ENCODE measurements at places on chromosomes 1 and 21.

DNA sequence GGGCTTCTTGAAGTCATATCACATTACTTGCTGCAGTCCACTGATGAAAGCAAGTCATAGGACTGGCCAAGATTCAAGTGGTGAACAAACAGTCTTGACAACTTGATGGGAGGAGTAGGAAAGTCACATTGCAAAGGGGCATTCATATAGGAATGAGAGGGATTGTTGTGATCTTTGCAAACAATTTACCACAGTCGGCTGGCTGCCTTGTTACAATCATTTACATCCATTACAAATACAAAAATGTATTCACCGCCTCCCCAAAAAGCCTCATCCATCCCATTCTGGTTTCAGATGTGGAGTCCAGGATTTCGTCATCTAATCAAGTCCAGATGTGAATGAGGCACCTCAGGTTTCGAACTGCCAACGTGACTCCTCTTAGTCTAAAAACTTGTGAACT is 26.8 kb downstream of the GORAB start:
- DNase-seq = no peak

GRCh38 chr1:162381383-162381782 is at the start of gene C1orf226:
TSS of gene C1orf226 (plus strand) at chr1:162381728. CDS start at chr1:162381902, 174 bp downstream.
- no peak for DNase-seq

DNA sequence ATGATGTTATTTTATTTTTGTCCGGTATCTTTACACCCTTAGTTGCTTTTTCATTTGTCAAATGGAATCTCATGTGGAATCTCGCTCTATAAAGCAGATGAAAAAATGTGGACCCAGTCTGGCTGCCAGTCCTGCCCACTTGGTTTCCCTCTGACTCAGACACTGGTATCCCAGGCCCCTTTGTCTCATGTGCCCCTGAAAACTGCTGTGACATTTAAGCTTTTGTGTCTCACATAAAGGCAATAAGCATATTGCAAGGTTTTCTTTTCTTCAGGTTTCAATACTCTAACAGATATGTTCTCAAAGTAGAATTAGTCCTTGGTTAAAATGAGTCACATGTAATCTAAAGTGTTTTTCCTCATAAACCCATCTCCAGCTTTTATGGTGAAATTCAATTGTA is 183.3 kb downstream of the ST6GALNAC3 start:
- no peak for DNase-seq

GRCh38 chr1:241605146-241605805 is 34.9 kb downstream of the CHML start:
- DNase-seq = no peak

DNA sequence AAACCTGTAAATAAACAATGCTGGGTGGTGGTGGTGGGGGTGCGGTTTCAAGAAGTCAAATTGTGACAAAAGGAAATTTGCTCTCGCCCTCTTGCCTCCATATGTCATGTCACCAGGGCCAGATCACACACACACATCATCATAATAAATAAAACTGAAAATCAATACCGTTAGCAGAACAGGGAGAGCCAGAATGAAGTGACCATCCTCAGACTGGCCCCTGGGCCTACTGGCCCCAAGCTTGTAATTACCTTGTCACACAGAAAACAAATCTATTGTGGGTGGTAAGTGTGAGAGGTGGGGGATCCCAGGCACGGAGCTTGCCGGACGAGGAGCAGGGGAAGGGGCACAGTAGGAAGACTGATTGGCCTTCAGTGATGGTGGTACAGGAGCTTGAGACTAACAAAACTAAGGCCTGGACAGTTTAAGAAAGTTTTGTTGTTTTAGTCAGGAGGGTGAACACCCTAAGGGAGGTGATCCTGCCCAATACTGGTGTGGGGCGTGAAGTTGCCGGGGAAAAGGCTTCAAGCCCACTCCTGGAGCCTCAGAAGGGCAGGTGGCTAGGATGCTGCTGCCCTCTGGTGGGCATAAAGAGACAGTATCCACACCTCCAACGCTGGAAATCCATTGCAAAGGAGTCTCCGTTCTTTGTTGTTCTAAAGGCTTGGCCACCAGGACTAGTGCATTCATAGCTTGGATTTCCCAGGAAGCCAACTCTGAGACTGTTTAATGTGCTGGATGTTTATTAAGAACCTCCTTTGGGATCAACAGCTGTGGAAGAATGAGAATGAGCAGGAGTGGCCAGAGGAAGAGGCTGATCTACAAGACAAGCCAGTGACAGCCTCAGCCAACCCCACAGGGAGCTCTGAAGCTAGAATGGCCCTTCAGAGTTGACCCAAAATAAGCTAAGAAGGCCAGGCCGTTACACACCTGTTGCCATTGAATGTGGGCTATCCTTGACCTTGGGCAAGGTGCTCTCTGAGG is 8.1 kb upstream of the C1orf216 start:
- DNase-seq = peak; percentile 43

- DNase-seq = no peak
These were observed 180.0 kb upstream of the KCND3 start for GRCh38 chr1:112169517-112169916.

GRCh38 chr1:100009458-100009857 is 39.7 kb downstream of the SLC35A3 start:
- DNase-seq = no peak

GRCh38 chr1:58818075-58818474 is 34.2 kb upstream of the JUN start:
- DNase-seq = no peak

- DNase-seq = peak; percentile 90
These were observed at the start of gene SAMD11 for GRCh38 chr1:923131-923990. TSS of gene SAMD11 (plus strand) at chr1:923923. CDS start at chr1:924432, 509 bp downstream.

- DNase-seq = no peak
These were observed 73.3 kb upstream of the SLC44A3 start for GRCh38 chr1:94746635-94747525.

DNA sequence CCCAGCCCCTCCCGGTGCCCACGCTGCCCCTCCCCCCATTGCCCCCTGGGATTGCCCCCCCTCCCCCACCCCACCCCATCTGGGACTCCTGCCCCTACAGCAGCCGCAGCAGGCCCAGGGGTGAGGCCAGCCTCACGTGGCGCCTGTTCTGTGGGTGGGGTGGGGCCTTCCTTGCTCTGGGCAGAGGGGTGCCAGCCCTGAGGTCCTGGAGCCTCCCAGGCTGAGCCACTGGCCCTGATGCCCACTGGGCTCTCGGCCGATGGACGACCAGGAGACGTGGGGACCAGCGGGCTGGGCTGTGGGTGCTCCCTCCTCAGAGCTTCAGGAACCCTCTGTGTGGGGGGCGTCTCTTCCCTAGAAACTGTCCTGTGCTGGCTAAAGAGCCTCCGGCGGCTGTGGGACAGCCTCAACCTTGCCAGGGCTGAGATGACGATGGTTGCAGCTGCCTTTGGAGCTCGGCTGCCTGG is 5.8 kb upstream of the C1orf159 start:
- no peak for DNase-seq

DNA sequence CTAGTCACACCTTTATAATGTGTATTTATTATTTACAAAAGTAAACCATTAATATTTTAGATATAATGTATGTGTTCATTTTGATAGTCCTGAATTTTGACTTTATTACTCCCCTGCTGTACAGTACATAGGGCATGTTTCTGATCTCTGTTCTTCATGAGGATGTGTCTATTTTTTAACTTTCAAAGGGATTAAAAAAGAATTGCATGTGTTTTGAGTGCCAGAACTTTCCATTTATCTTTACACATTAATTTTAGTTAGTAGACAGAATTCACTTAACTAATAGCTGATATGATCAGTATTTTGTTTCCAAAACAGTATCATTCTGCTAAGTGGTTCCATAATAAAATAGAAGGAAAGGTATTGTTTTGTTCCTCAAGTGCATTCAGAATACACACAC is 3.1 kb downstream of the PBX1 start:
- DNase-seq = no peak

GRCh38 chr1:193348091-193348768 is 161.8 kb upstream of the B3GALT2 start:
- DNase-seq = no peak

GRCh38 chr1:9843576-9843945 is 19.8 kb upstream of the CLSTN1 start:
- DNase-seq = no peak

DNA sequence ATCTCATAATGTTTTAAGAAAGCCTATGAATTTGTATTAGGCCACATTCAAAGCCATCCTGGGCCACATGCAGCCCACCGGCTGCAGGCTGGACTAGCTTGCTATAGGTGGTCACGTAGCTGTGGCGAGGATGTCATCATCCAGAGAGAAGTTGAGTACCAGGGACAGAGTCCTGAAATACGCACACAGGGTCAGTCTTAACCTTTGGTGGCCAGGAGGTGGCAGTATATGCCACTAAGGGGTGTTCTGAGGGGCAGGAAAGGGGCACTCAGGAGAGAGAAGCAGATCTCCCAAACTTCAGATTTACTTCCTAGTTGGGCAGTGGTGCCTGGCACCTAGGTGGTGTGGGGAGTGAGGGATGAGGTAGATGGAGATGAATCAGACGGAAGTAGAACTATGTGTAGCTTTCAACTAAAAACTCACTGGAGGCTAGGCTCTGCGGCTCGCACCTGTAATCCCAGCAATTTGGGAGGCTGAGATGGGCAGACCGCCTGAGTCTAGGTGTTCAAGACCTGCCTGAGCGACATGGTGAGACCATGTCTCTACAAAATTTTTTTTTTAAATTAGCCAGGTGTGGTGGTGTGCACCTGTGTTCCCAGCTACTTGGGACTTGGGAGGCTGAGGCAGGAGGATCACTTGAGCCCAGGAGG is 16.3 kb upstream of the CDK18 start:
- DNase-seq = peak; percentile 61

DNA sequence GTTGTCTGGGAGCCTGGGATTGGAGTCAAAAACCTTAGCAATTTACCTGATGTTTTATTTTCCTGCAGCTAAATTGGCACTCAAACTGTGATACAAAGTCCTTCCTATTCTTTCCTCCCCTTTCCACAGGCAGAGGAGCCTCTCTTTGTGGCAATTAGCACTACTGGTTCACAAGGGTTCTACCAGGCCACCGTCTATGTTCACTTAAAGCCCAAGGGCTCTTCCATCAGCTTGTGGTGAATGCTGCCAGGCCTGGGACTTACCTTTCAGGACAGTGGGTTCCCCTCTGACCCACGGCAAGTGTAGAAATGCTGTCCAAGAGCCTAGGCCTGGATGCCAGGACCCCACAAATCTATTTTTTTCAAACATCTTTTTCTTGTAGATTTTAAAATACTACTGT is 251.9 kb upstream of the B3GALT2 start:
- no peak for DNase-seq

DNA sequence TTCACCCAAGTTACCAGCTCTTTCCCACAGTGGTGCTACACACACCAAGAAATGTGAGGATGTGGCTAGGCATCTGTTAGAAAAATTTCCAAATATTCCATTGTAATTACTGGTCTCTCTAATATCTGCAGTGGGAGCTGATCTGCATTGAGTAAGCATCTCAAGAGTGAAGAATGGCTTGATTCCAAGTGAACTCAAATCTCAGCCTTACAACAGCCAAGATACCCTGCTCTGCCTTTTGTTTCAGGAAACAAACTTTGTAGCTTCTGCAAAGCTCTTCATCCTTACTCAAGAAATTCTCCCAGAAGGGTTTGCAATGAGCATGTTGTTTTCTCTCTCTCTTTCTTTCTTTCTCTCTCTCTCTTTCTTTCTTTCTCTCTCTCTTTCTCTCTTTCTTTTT is 181.1 kb downstream of the FCRL5 start:
- no peak for DNase-seq

- no peak for DNase-seq
These were observed 78.8 kb downstream of the MRPL39 start for GRCh38 chr21:25528515-25528914.

GRCh38 chr1:30991862-30992606 is 73.5 kb downstream of the PUM1 start:
- DNase-seq = no peak

DNA sequence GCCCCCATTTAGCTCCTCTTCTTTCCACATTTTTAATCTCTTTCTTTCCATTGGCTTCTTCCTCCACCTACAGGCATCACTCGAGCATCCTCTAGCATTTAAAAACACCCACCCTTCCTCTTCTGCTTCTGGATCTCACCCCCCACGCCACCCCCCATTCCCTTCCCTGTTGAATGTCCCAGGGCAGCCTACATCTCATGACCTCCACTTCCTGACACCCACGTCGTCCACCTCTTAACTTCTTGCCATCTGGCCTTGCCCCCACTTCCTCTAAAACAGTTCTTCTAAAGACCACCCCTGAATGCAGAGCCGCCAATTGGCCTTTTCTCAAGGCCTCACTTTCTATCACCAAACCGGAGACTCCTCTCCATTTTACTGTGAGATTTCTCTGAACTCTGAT is 6.1 kb upstream of the ETNK2 start:
- no peak for DNase-seq

GRCh38 chr1:197937381-197937780 is 20.2 kb downstream of the LHX9 start:
- DNase-seq = no peak

GRCh38 chr1:17588048-17588871 is 48.8 kb downstream of the ARHGEF10L start:
- no peak for DNase-seq

GRCh38 chr1:110780600-110781484 is 92.1 kb upstream of the CD53 start:
- peak; percentile 23 for DNase-seq

DNA sequence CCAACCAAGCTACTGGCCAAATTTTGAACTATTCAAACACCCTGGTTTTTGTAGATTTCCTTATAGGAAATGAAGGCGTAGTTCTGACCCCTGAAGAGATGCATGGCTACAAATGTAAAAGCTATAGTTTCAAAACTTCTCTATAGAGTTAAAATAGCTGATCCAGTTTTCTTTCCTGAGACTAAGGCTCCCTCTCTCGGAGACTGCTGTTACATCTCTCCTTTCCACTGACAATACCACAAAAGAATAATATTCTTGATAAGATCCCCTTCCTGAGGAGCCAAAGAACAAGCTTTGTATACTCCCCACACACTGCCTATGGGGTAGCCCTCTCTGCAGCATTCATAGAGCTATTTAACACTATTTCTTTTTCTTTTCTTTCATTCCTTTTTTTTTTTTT is 6.7 kb upstream of the CFAP126 start:
- no peak for DNase-seq

DNA sequence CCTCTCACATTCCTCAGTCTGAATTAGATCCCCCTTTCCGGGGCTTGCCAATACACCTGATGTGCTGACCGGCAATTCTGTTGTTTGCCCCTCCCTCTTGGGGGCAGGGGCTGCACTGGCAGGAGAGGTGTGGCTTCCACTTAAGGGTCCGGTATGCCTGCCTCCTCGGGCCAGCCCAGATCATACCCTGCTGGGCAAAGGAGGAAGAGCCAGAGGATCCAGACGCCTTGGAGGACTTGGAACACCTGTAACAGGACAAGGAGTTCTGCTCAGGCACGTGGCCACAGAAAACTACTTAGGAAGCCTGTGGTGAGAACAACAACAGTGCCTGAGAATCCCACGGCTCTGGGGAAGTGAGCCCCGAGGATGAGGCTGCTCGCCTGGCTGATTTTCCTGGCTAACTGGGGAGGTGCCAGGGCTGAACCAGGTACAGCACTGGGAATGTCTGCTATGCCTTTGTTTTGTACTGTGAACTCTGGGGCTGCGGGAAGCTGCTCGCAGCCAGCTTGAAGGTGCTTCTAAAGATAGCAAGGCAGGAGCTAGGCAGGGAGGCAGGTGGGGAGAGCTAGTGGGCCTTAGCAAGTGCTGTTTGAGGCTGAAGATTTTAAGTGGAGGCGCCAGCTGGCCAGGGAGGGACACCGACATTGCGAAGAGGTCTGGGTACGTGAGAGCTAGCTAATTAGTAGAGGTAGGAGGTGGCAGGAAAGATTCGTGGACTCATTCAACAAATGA is at the start of gene SMPDL3B:
Gene SMPDL3B, plus strand, starts transcription at position 183 of the 732 bp plus-strand sequence. Its CDS starts 184 bp downstream, at position 367.
- no peak for DNase-seq

- peak; percentile 78 for DNase-seq
These were observed 436 bp upstream of the TTLL7 start for GRCh38 chr1:83999316-83999819.

All from NCI-H1930 (cell line).